Activated naive CD4-positive, alpha-beta T cell treated with anti-CD3 and anti-CD28 coated beads, Interleukin-2, amount 50 U/mL, for 16 hours (primary cell): ENCODE measurements at places on chromosomes 12 and 14.

- DNase-seq, result no peak
These were observed 107.5 kb upstream of the FAR2 start for GRCh38 chr12:29041621-29042020.

GRCh38 chr14:106613256-106613655 lies 1086.9 kb downstream of the TMEM121 start:
- no peak for DNase-seq

DNA sequence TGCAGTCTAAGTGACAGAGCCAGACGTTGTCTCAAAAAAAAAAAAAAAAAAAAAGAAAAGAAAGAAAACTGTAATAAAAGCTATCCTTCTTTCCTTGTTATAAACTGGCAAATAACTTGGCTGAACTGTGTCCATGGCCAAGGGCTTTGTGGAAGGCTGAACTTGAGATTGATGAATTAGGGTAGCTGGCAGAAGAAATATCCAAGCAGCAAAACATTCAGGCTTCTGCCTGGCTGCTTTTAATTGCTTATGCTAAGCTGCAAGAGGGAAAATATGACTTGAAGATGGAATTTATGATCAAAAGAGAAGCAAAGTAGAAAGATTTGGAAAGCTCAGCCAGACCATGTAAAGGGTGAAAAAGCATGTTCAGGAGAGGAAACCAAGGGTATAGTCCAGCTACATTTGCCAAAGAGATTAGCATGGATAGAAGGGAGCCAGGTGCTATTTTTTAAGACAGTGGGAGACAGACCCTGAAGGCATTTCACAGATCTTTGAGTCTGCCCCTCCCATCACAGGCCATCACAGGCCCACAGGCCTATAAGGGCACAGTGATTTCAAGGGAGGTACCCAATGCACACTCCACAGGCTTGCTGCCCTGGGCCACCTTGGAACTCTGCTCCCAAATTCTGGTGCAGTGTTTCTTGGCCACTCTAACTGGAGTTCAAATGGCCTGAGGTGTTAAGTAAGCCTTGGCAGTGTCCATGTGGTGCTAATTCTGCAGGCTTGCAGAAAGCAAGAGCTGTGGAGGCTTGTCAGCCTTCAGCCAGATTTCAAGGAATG lies 226.0 kb downstream of the AEBP2 start:
- no peak for DNase-seq

DNA sequence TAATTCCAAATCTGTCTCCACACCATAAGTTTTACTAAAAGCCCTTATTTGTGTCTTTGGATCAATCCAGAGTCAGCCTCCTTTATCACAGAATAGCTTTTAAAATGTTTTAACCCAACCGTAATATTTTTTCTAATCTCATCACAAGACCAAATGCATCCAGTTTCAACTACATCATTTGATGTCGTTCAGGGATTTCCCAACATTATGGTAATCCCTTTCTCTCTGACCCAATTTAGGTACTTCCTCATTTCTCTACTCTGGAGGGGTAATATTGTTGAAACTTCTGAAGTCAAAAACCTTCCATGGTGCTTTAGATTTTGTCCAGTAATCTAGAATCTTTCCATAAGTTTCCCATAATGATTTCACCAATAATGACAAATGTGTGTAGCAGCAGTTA lies 596.8 kb downstream of the SOX5 start:
- DNase-seq, result no peak

GRCh38 chr12:3213188-3213587 lies 136.0 kb downstream of the TSPAN9 start:
- no peak for DNase-seq

- no peak for DNase-seq
These were observed 2.6 kb downstream of the GPR162 start for GRCh38 chr12:6824085-6824775.

GRCh38 chr14:91919814-91920213 lies 27.7 kb downstream of the FBLN5 start:
- DNase-seq, result no peak

GRCh38 chr12:41573445-41573844 lies 385.3 kb downstream of the PDZRN4 start:
- DNase-seq, result no peak

- no peak for DNase-seq
These were observed 87.4 kb downstream of the HECTD4 start for GRCh38 chr12:112294793-112295192.

DNA sequence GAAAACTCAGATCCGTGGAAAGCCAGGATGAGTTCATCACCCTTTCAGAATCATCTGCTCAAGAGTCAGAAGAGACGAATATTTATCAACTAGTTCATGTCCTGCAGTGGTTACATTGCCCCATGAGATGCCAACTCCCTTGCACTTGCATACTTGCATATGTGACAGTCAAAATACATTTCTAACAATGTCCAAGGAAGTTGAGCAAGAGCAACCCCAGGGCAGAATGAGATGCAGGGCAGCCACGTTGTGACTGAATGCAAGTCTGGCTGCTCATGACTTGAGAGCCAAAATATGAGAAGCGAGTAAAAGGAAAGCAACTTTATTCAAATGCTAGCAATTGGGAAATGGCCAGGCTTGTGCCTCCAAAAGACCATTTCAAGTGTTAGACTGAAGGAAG lies 23.6 kb upstream of the UTP20 start:
- DNase-seq, result no peak

- no peak for DNase-seq
These were observed 76.3 kb downstream of the CDK17 start for GRCh38 chr12:96323906-96324305.

GRCh38 chr12:47877081-47877480 lies 27.7 kb downstream of the VDR start:
- DNase-seq, result no peak

DNA sequence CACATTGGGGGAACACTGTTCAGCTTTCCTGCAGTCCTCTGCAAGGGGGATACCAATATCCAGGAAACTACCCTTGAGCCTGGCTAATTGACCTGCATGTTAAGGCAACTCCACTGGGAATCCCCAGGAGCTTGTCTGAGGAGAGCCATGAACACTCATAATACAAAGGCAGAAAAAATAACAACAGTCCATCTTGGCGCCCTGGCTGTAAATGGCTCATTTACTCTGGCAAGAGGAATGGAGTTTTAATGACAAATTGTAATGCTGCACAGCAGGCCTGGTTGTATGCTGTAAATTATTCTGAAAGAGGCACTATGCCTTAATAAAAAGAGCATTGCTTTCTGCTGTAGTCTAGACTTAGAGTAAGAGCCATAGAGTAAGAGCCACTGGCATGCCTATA lies 58.3 kb downstream of the SLC8A3 start:
- no peak for DNase-seq

DNA sequence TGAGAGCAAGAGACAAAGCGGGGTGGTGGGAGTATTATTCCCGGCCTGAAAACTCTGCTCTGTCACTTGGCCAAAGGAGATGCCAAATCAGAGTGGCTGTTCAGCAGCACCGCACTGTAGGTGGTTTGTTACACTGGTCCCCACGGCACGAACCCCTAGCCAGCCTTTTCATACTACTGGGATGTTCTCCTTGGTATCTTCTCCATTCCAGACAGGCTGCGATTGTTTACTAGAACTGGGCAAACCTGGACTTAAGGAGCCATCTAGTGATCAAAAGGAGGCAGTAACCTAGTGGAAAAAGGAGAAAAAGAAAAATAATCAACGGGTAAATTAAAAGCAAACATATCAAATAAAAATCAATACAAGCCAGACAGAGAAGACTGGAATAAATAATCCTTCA lies 58.9 kb upstream of the TMTC2 start:
- DNase-seq, result no peak

DNA sequence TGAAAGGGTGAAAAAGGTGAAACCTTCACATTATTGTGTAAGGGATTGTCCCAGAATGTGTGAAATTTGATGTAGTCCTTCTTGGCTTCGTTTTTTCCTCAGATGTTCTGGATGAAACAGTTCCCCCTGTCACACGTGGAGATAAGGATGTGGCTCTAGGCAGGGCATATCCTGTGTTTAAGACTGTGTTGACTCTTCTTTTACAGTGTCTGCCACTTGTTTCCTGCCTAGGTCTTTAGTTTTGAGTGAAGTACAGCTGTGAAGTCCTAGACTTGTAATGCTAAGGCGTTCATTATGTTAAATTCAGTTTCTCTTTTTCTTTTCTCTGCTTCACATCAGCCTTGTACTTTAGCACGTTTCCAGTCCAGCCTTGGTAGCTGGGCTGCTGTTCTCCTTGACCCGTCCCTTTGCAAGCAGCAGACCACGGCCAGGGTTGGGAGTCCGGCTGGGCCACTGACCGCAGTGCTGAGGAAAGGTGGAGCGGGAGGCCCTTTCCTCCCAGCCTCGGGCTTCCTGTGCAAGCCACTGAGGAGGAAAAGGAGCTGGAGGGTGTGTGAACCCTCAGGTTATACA lies 59.1 kb downstream of the RASSF3 start:
- DNase-seq, result no peak

DNA sequence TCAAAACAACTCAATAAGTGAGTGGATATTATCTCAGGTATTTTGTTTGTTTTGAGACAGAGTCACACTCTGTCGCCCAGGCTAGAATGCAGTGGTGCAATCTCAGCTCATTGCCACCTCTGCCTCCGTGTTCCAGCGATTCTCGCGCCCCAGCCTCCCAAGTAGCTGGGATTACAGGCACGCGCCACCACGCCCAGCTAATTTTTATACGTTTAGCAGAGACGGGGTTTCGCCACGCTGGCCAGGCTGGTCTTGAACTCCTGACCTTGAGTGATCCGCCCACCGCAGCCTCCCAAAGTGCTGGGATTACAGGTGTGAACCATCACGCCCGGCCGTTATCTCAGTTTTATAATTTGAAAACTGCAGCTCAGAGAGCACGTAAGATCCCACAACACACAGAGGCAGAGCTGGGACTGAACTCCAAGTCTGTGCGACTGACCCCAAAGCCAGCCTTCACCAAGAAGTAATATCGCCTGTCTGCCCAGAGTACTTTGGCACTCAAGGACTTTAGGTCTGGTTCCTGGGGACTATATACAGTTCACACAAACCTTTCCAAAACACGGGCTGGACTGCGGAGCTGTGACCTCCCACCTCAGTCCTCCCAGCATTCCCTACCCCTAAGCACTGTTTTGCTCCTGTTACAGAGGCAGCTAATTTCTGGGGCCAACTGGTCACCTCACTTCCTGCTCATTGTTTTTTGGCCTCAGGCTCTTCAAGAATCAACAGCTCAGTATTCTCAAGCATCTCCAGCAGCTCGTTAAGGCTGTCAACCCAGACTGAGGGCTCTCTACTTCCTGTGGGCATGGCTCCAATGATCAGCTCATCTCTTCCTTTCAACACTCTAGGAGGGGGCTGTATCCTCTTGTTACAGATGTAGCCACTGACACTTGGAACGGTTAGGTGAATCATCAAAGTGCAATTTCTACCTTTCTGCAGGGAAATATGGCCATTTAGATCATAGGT lies 22.5 kb downstream of the TESC start:
- DNase-seq, result no peak

- DNase-seq, result no peak
These were observed 55.8 kb upstream of the CCDC175 start for GRCh38 chr14:59632381-59632780.
